AML-193 (cell line): ENCODE measurements at places on chromosomes 2 and 18.
A peak's percentile ranks its signal among the peaks of the same experiment; 100 is the strongest.

DNA sequence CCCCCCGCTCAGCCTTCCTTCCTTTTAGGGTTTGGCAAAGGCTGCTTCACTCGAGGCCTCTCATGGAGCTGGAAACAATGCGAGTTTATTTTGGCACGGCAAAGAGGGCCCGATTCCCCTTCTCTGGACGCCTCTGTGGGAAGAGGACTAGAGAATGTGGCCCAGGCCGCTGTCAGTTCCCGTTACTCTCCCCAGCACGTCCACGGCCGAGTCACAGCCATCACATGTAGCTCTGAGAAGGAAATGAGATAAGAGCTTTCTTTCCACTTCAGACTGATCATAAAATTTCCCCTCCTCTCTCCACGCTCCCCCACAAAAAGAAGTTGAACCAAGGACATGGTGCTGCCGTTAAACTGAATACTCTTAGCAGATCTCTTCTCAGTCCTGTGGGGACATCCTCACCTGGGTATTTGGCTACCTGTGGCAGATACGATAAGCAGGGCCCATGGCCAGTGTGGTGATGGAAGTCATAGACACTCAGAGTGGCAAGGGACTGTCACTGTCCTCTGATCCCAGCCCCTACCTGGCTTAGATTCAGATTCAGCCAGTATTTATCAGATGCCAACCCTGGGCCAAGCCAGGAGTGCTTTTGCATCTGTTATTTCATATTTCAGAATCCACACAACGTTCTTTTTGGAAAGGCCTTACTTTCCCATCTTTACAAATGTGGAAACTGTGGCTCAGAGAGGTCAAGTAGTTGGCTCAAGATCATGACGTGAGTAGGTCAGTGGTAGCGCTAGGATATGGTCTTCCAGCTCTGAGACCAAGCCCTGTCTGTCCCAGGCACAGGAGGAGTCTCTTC lies 101.2 kb downstream of the MCFD2 start:
- DNase-seq = no peak

DNA sequence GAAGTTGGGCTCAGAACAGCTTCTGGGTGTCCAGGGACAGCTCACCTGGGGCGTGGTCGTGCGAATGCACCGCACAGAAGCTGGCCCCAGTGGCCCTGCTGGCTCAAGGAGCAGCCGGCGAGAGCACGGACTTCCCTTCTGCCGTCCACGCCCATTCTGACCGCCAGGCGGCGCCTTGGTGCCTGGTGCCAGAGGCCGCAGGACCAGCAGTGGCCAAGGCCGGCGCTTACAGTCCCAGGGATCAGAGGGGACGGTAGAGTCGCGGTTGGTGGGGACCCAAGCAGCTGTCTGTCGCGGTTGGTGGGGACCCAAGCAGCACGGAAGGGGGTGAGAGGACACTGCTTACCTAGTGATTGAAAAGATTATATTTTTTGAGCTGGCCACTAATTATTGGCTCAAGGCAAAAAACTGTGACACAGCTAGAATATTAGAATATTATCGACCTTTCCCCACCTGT lies 25.7 kb downstream of the NPPC start:
- DNase-seq = no peak

GRCh38 chr2:237074211-237074993 lies 11.3 kb upstream of the COPS8 start:
- no peak for DNase-seq

GRCh38 chr18:366466-367061 lies 98.7 kb upstream of the THOC1 start:
- DNase-seq = no peak

- DNase-seq = no peak
Measured at GRCh38 chr2:108634011-108634410, 85.3 kb upstream of the RANBP2 start.

DNA sequence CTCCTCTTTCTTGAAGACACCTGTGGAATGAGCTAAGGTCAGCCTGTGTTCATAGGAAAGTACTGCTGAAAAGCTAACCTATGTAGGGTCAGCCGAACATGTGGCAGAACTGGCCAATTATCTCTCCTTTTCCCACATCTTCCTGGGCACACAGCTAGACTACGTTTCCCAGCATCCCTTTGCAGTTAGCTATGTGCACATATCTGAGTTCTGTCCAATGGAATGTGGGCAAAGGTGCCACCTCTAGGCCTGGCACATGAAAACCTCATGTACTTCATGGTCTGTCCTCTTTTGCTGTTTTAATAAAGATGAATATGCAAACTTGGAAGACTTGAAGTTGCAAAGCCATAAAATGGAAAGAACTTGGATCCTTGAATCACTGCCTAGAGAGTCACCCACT lies 352.6 kb downstream of the TNS1 start:
- no peak for DNase-seq

DNA sequence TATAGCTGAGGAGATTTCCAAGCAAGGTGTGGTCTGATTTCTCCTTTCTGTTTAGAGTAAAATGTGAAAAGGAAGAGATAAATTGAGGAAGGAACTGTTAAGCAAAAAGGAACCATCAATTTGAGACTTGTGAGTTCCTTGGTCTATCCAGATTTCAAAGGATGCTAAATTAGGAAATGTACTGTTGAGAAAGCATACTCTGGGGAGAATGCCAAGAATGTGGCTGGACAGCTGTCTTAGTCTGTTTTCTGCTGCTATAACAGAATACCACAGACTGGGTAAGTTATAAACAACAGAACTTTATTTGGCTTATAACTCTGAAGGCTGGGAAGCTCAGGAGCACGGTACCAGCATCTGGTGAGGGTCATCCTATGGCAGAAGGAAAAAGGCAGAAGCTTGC lies 1097.2 kb downstream of the TDRD15 start:
- peak; percentile 23 for DNase-seq

GRCh38 chr18:74492259-74492658 lies 3.9 kb upstream of the CNDP2 start:
- DNase-seq = no peak

DNA sequence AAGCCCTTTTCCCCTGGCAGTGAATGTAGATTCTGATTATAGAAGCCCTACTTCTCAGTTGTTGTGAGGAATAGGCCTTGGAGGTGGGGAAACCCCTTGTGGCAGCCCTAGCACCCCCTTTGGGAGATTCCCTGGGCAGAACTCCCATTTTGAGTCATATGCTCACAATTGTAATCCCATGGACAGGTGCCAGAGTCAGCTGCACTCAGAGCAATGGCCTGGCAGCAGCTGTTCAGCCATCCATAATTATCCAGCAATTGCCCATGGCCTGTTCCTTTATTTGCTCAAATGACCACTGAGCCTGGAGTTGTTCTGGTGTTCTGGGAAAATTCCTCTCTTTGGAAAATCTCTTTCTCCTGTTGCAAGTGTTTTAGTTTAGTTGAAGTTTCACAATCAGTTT lies 71.7 kb downstream of the PTRHD1 start:
- DNase-seq = no peak

DNA sequence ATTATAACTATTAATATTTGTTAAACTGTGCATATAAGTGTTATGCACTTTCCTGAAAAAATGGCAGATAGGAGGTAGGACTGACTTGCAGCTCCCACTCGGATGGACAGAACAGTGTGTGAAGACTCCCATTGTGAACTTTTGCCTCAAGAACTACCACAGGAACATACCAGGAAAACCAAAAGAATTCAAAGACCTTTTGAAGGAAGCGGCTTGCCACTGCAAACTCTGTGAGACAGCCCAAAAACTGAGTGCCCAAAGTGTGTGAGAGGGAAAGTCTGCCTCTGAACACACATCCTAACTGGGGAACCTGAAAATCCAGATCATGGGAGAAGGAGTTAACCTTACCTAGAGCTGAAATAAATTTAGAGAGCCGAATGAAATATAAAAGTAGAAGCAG lies 171.0 kb downstream of the ZBTB7C start:
- no peak for DNase-seq

DNA sequence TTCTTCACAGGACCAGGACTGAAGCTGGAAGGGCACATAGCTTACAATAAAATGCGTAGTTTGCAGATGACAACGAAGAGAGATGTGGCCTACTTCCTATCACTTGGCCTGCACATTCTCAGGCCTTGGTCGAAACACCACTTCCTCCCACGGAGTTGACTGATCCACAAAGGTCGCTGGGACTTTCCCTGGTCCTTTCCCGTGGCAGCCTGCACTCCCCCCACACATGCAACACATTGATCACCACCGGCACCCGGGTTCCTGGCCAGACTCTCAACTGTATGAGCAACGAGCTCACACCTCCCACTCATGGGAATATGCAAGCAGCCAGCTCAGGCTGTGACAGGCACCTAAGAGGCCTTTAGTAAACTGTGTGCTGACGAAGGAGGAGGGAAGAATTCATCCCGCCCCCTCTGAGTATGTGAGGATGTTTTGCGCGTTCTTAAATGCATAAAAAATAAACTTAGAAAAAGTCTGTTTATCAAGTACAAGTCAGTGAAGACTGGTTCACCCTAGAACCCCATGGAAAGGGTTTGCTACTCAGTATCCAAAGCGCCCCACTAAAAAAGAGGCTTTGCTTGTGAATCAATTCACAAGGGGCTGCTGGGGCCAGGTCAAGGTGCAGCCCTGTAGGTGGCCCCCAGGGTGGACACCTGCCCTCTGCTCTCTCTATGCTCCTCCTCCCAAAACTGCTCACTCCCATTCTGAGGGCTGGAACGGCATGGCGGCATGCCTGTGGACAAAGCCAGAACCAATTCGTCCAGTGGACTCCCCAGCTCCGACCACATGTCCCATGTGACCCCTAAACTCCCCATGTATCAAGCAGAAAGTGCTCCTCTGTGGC lies 154.3 kb downstream of the EIPR1 start:
- DNase-seq = no peak

GRCh38 chr2:219857751-219858150 lies 230.3 kb downstream of the SLC4A3 start:
- no peak for DNase-seq

GRCh38 chr2:20033322-20033721 lies 18.1 kb downstream of the LAPTM4A start:
- DNase-seq = no peak

DNA sequence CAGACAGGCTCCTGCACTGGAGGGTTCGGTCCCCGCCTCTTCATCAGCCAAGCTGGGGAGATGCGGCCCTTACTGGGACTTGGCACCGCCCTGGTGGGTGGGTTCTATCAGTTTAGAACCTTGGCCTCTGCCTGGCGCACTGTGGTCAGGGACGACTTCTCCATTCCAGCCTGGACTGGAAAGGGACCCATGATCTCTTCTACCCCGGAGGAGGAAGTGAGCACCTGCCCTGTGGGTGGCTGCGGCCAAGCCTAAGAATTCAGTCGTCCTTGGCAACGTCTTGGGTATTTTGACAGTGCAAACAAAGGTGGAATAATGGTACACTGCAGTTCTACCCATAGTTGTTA lies 106.9 kb upstream of the CD302 start:
- DNase-seq = peak; percentile 85

- no peak for DNase-seq
Measured at GRCh38 chr2:63667132-63667700, 78.5 kb downstream of the MDH1 start.

DNA sequence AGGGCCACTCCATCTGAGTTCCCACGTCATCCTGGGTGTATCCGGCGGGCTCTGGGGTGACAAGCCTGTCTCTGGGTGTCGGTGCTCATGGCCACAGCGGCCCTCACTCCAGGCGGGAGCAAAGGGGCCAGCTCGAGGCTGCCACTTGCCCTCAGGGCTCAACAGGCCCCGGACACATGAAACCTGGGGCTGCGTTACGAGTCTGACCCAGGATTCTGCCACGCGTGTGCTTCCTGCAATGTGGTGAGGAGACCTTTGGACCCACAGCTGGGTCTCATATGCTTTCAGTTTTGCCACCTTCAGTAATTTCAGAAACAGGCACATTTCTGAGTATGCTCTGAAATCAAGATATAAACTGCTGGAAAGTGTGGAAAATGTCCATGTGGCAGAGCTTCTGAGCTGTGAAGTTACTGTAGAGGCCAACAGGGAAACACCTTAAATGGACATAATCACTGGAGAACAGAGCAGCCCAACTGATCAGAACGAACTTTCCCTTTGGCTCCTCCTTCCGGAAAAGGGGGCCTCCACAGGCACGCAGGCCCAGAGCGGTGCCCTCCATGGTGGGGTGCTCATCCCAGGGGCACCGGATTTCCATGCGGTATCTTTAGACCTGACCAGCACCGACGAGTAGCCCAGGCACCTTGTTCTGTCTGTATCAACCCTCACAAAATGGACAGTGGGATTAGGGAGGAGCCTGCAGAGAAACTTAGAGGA lies 14.1 kb downstream of the PER2 start:
- DNase-seq = no peak

DNA sequence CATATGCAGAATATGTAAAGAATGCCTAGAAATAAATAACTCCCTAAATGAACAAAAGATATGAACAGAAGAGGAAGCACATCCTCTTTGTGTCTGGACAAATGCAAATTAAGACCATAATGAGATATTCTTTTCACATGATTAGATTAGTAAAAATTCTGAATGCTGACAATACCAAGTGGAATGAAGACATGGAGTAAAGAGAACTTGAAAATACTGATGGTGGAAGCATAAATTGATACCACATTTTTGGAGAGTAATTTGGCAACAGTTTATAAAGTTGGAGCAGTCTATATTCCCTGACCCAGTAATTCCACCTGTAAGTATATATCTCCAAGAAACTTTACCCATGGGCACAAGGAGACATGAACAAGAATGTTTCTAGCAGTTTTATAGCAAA lies 130.0 kb downstream of the CAPN13 start:
- no peak for DNase-seq

DNA sequence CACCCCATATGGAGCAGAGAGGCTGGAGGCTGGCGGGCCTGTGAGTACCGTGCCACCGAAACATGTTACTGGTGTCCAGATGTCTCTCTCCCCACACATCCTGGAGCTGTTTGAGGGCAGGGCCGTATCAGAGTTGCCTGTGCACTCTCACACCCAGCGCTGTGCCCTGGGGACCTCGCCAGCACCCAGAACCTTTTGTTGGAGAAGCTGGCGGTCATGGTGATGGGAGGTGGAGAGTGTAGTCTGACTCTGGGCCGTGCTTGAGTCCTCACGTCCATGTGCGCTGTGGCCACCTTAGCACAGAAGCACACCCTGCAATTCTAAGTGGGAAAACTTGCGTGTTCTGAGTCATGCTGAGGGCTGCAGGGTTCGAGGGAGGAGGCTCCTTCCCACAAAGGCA lies 259.2 kb downstream of the NDUFA10 start:
- DNase-seq = no peak

- DNase-seq = no peak
Measured at GRCh38 chr2:213863541-213863940, 547.3 kb upstream of the VWC2L start.

GRCh38 chr2:28231110-28231631 lies 161.5 kb upstream of the FOSL2 start:
- DNase-seq = no peak

DNA sequence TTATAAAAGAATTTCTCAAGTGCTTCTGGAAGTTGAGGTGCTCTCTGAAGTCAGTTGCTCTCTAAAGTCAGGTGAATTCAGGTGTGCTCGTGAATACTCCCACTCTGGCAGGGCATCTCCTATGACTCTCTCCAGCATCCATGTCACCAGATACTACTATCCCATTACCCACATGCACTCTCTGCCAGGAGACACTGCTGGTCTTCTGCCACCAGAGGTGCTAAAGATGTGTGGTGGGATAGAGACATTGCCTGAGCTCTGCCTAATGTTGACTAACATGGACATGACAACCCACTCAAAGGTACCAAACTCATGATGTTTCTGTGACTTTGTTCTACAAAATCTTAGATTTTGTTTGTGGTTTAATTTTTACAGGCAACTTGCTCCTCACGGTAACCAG lies 106.4 kb upstream of the HNRNPA3 start:
- peak; percentile 3 for DNase-seq

GRCh38 chr2:176924909-176925534 lies 287.6 kb upstream of the HNRNPA3 start:
- no peak for DNase-seq
